ENCODE measurements at places on chromosomes 11 and 22.

- DNase-seq, result no peak
Observed at GRCh38 chr11:27663326-27663725, 36.9 kb downstream of the BDNF start.

- no peak for DNase-seq
Observed at GRCh38 chr11:1864831-1865665, 12.2 kb downstream of the LSP1 start.

DNA sequence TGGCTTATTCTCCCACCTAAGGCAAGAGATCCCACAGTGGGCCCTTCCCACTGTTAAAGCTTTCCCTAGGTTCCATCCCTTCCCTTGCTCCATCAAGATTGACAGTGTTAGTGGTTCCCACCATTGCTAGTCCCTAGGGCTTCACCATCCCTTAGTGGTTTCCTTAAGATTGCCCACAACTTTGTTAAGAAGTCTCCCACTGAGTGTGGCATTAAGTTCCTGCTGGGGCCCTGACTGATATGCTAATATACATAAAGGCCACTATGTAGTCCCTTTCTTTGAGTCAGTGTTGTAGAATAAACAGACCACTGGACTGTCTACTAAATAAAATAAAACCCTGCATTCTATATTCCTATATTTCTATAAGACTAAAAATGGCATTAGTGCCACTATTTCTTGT is 176.1 kb downstream of the GUCY1A2 start:
- no peak for DNase-seq

- DNase-seq, result no peak
Observed at GRCh38 chr11:131987703-131988102, 617.3 kb downstream of the NTM start.

GRCh38 chr11:10694486-10695239 is 1.1 kb upstream of the IRAG1 start:
- no peak for DNase-seq

- no peak for DNase-seq
Observed at GRCh38 chr11:46457021-46457420, 65.4 kb upstream of the CHRM4 start.

GRCh38 chr11:68686486-68686885 is 2.1 kb downstream of the GAL start:
- DNase-seq, result no peak

DNA sequence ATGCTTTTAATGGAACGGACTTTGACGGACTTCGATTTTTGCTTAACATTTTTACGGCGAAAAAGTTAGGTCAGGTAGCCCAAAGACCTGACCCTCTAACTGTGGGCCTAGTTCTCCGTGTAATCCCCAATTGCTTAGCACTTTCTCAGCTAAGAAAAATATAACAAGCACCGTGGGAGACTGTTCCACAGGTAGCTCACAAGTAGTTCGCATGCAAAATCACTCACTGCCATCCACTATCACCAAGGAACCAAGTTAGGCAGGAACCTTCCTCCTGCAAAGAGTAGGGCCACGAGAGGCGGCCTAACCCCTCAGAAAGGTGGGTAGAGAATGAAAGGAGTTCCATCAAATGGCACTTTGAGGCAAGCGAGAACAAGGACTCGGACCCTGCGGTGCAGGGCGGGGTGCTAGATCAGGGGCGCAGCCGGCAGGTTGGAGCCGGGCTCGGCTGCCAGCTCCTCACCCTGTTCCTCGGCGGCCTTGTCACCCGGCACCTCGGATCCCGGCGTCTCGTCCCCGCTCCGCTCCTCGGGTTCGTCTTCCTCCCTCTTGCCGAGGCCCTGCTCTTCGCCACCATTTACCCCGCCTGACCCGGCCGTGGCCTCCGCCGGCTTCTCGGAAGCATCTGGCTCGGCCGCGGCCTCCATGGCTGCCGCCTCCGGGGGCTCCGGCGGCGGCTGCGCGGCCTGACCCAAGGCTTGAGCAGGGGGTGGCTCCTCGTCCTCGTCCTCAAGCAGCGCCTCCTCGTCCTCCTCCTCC is 922 bp downstream of the HNRNPUL2 start:
- DNase-seq, result no peak

DNA sequence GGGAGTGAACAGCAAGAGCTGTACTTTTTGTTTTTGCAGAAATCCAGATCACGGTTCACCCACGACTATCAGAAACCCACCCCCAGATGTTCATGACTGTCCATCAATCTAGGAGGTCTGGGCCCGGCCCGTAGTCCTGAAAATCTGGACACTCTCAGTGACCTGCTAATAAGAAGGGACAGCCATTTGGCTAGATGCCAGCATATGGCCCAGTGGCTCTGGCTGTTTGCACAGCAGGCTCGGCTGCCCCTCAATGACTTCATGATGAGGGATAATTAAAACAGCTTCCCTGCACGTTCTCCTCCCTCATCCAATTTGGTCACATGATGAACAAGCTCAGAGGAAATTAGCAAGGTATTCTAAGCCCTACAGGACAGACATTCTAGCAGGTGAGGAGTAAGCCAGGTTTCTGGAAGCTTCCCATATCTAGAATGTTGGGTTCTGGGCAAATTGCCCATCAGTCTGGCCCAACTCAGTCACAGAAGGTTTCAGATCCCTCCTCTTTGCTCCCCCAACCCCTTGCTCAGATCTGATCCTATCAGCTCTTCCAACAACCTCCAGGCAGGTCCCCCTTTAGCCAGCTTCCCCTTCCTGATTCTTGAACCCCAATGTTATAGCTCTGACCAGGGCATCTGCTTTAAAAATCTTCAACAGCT is 397.3 kb downstream of the SHANK2 start:
- no peak for DNase-seq

DNA sequence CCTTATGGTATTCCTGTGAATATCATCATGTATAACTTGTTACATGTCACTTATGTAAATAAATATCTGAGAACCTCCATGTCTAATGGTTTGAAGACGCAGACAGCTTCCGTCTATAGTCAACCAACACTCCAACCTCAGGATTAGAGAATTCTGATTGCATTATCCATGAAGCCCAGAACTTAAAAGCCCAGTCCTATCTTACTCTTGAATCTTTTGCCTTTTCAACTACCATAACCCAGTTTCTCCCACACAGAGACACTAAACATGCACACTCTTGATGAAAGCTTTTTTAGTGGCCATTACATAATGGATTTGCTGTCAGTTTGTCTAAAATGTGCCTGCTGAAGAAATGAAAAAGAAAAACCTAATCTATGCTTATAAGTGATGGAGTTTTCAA is 1219.2 kb downstream of the LRRC4C start:
- no peak for DNase-seq

Data from mucosa of gallbladder (tissue), 1 donor.